ENCODE measurements at places on chromosomes 16 and 17.

GRCh38 chr16:76114681-76115080 is 162.5 kb upstream of the CNTNAP4 start:
- DNase-seq, result no peak

- no peak for DNase-seq
Observed at GRCh38 chr16:51181503-51181811, 30.4 kb upstream of the SALL1 start.

DNA sequence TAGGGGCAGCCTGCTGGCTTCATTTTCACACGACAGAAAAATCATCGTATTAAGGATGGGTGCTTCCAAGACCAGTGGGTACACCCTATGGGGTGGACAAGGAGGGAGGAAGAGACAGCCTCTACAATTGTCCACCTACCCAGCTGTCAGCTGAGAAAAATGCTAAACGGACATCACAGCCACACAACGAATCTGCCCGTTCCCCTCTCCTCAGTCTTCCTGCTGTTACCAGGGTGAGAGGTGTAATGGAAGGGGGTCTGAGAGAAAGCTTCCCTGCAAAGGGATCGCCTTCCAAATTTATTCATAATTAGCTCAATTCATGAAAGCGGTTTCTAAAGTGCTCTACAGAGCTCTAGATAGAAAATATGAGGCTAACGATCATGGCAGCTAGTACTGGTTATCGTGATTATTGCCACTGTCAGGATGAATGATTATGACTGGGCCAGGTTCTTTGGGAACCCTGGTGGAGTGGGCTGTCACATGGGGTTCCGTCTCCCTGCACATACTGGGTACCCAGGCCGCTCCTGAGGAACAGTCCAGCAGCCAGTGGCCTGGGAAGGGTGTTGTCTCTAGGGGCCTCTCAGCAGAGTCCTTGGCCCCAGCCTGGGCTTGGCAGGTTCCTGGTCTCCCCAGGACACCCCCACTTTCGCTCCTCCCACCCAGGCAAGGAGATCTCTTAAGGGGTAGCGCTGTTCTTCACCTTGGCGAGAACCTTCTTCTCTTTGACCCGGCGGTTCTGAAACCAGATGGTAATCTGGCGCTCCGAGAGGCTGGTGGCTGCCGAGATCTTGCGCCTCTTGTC is 2.2 kb downstream of the HOXB13 start:
- DNase-seq, result no peak

- no peak for DNase-seq
Observed at GRCh38 chr17:9072696-9073339, 51.5 kb downstream of the NTN1 start.

DNA sequence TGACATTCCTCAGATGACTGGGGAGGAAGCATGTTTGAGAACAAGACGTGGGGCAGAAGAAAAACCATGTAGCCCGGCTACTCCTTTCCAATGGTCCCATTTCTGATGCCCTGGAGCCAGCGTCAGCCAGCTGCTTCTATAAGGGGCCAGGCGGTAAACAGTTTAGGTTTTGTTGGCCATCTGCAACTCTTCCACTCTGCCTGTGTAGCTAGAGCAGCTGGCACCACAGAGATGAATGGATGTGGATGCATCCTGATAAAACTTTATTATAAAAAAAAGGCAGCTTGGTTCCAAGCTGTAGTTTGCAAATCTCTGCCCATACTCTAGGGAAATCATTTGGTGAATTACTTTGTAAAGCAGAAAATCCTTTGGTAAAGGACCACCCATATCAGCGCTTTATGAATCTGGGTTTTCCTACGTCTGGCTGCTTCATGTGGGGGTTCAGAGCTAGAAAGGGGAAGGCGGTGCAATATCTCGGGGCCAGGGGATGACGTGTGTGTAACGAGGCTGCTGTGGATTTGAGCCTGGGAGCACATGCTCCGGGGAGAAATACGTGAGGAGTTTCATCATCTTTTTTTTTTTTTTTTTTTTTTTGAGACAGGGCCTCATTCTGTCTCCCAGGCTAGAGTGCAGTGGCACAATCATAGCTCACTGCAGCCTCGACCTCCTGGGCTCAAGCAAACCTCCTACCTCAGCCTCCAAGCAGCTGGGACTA is 3.4 kb upstream of the SRL start:
- DNase-seq, result no peak

- no peak for DNase-seq
Observed at GRCh38 chr16:57578521-57579360, 36.3 kb downstream of the ADGRG5 start.

- no peak for DNase-seq
Observed at GRCh38 chr16:81099958-81100357, 3.8 kb upstream of the GCSH start.

- no peak for DNase-seq
Observed at GRCh38 chr16:27737513-27737912, 187.6 kb downstream of the KATNIP start.

DNA sequence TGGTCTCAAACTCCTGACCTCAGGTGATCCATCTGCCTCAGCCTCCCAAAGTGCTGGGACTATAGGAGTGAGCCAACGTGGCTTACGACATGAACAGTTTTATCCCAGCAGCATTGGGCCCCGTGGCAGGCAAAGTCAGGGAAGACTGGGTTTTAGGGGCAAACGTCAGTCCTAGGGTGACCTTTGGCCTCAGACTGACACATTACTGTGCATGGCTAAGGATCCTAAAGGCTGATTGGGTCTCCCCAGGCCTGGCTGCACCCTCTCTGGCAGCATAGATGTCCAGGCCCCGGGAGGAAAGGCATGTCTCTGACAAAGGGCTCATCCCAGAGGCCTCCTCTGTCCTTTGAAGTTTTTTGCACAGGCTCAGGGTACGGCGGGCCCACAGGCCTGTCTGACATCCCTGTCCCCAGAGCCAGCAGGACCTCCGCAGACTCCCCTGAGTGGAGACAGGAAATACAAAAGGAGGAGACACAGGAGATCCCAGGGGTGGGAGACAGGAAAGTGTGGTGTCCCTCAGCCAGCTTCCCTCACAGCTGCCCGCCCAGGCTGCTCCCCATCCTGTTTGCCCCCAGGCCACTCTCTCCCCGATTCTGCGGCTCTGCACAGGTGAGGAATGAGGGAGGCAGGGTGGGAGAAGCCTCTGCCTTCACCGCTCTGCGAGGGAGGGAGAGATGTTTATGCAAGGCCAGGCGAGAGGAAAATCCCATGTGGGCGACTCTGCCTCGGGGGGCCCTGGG is 54.5 kb upstream of the MTSS2 start:
- DNase-seq, result no peak

DNA sequence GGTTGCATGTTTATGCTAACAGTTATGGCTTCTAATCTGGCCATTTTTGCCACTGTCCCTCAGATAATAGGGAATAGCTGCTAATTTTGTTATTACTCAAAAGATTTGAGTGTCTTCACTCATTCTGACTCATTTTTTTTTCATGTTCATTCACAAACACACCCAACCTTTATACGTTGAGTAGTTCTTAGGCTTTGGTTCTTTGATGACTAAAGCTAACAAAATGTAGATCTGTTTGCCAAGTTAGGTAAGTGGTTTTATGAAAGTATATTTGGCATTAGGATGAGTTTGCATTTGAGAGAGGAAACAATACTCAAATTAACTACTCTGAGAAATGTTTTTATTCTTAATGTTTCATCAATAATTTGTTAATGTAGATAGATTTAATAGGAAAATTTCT is 3.6 kb downstream of the MAP2K4 start:
- DNase-seq, result no peak
